ENCODE measurements at places on chromosomes 5 and 9.

- DNase-seq: no peak
Measured at GRCh38 chr9:1101846-1102641, 51.9 kb downstream of the DMRT2 start.

- no peak for DNase-seq
Measured at GRCh38 chr9:71764463-71764862, 3.9 kb downstream of the CEMIP2 start.

- DNase-seq: no peak
Measured at GRCh38 chr5:1212881-1213280, 11.5 kb downstream of the SLC6A19 start.

DNA sequence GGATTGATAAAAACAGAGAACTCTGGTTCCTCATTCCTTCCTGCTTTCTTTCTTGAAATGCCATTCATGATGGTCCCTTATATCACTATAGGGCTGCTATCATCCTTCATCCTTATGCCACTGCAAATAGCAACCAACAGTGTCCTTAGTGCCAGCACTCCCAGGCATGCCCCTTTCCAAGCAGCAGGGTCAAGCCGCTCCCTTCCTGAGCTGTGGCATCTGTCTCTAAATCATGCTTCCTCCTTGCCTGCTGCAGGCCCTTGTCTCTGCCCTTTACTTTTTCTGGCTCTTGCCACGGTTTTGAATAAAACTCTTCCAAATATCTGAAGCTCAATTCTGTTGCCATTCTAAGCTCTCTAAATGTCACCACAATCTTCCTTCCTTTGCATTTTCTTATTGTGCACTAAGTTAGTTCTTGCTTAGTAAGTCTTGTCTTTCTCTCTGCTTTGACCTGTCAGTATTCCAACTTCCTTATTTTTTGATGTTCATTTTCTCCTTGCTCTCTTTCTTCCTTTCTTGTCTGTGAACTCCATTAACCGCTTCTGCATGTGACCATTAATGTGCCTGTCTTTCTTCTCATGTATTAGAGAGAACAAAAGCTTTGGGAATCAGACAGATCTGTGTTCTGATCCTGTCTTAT is 19.9 kb downstream of the TLR4 start:
- no peak for DNase-seq

GRCh38 chr5:84961903-84962302 is 577.2 kb upstream of the EDIL3 start:
- DNase-seq: no peak

- no peak for DNase-seq
Measured at GRCh38 chr5:16732356-16732755, 115.6 kb upstream of the RETREG1 start.

- DNase-seq: no peak
Measured at GRCh38 chr5:423233-423565, 19.8 kb upstream of the EXOC3 start.

- no peak for DNase-seq
Measured at GRCh38 chr5:69209602-69210001, 20.2 kb downstream of the CENPH start.

DNA sequence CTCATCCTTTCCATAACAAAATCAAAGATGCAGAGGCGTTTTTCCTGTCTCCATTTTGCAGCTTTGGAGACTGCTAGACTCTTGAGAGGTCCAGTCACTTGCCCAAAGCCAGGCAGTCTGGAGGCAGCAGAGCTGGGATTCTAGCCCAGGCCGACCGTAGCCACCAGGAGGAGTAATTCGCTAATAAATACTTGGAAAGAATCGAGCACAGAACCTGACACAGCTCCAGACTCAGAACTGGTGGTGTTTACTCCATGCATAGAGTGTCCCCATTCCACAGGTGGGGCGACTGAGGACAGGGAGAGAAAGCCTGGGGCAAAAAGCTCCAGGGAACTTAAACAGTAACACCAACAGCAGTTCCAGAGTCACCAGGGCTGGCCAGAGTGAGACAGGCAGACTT is 10.7 kb upstream of the CERCAM start:
- no peak for DNase-seq

- peak; percentile 90 for DNase-seq
Measured at GRCh38 chr9:136551401-136552116, 5.7 kb upstream of the NOTCH1 start.

DNA sequence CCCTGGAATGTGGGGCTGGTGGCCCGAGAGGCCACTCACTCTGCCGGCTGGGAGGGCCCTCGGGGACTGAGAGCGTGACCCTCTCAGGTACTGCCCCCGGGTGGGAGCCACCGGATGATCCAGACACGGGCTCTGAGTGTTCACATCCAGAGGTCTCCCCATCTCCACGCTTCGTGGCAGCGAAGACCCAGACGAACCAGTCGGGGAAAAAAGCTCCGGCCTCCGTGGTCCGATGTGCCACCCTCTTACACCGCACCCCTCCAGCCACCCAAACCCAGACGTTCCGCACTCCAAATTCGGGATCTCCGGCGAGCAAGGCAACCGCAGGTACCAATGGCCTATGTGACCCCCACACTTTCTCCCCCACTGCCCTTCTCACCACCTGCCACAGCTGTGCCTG is 49.5 kb downstream of the AMBP start:
- DNase-seq: no peak

GRCh38 chr5:169088028-169088725 is 212.8 kb downstream of the SLIT3 start:
- DNase-seq: no peak

All from uterus (tissue), 4 donors.